Endothelial cell (in vitro differentiated cells): ENCODE measurements at places on chromosomes 13 and 19. TPM values are rescaled to one million over a fixed set of nuclear protein-coding genes. Genes with fewer than 3 reads are reported as not detected.

DNA sequence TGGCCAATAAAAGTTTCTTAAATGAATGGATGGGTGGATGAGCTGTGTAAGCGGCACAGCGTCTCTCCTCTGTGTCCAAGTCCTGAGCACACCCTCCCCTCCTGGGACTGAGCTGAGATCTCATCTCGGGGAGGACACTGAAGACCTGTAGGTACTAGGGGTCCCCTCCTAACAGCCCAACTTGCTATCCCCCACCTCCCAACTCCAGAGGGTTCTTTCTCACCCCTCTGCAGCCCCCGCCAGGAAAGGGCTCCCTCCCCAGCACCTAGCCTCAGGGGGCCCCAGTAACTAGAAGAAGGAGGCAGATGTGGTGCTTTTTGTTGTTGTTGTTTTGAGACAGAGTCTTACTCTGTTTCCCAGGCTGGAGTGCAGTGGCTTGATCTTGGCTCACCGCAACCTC, 1.1 kb upstream of the NANOS3 start:
- DNase-seq = no peak

POSTN gene
- 0.41 TPM for total RNA-seq

- DNase-seq = peak; percentile 84
These were observed at the start of gene TEAD2 for GRCh38 chr19:49362048-49362928. Gene TEAD2 (minus strand): TSS chr19:49362416. CDS start chr19:49360075, 2,341 bp downstream.

ZNF880 gene
- total RNA-seq = 10.3 TPM

- DNase-seq = no peak
These were observed 23.2 kb downstream of the CATSPERD start for GRCh38 chr19:5743630-5744029.

- no peak for DNase-seq
These were observed 72.4 kb upstream of the EDNRB start for GRCh38 chr13:77991003-77991402.
